ENCODE measurements at places on chromosomes 3 and 15.

GRCh38 chr3:158671821-158672214 is 630 bp downstream of the LXN start:
- no peak for DNase-seq

- DNase-seq = no peak
Observed at GRCh38 chr3:151101270-151101969, 16.0 kb downstream of the MED12L start.

- no peak for DNase-seq
Observed at GRCh38 chr3:129015388-129016105, 14.4 kb downstream of the EFCC1 start.

DNA sequence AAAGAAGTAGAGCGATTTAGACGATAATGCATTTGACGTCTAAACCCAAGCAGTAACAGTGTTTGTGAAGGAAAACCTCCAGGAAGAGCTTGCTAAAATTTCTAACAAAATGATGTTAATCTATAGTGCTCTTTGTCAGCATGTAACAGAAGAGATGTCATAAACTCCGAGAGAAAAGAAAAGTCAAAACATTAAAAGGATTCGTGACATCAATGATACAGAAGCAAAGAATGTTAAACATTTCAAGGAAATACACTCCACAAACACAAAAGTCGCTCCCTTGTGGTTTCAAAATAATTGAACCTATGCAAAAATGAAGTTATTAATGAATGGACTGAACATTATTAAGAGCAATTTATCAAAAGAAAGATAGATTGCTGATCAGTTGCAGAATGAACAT is 27.9 kb downstream of the AADAC start:
- DNase-seq = no peak

DNA sequence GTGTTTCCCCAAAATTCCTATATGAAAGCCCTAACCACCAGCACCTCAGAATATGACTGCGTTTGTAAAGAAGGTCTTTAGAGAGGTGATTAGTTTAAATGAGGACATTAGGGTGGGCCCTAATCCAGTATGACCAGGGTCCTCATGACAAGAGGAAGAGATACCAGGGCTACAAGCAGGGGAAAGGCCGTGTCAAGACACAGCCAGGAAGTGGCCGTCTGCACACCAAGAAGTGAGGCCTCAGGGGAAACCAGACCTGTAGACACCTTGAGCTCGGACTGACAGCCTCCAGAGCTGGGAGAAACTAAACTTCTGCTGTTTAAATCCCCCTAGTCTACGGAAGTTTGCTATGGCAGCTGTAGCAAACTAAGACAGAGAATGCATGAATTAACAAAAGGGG is 14.2 kb downstream of the KIF7 start:
- DNase-seq = no peak

DNA sequence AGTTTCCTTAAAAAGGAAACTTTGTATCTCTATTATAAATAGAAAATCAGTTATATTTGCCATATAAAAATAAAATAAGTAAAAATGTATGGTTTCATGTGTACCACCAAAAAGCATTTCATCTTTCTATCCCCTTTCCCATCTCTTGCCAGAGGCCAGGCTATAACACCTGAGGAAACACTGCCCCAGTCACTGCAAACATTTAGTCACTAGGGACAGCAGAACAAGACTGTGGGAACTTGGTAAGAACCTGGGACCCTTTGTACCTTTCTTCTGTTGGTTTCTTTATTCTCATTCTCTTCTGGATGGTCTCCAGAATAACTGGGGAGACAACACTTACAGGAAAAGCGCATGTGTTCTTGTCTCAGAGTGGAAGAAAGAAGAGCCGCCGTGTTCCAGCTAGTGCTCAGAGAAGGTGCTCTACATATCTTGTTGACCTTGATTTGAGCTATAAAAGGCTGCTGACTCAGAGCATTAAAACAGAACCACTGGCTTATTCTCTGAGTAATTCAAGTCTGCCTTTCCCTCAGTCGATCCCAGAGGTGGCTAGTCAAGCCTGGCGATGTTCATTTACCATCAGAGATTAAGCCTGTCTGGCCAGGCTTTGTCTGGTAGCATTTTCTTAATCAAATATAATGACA is 361.6 kb downstream of the RBMS3 start:
- no peak for DNase-seq

GRCh38 chr3:29940759-29941323 is 660.0 kb downstream of the RBMS3 start:
- no peak for DNase-seq

DNA sequence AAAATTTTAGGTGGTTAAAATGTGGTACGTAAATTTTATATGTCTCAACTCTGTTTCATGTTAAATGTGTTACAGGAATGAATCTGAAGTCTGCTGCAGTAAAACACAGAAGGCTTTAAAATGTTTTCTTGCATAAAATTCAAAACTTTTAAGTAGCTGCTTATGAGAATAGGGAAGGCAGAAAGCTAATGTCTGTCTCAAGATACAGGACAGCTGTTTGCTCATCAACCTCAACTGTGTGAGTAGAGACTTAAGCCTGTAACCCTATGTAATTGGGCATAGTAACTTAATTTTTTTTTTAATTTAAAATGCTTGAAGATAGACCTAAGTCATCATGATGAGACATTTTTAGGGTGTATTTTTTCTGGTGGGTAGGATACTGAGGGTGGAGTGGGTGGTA is 38.9 kb downstream of the ZFAND6 start:
- no peak for DNase-seq

DNA sequence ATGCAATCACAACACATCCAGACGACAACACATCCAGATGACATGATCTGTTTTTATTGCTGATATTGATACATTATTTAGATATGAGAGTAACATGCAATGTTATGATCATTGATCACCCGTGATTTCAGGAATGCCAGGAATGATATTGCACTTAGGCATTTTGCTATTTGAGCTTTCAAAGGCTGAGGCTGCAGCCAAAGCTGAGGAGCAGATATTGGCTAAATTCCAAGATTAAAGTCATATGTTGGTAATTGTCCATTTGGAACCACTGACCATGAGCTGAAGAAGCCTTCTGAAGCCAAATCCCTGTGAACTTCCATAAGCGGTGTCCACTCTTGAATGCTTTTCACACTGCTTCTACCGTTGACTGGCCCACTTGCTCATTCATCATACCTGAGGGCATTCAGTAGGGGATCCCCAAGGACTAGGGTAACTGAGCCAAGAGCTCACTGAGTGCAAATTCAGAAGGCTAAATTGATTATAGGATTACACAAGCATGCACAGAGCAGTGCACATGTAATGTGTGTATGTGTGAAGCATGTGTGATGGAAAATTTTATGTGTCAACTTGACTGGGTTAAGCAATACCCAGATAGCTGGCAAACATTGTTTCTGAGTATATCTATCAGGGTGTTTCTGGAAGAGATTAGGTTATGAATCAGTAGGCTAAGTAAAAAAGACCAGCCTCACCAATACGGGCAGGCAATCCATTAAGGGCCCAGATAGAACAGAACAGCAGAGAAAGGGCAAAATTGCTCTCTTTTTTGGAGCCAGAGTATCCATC is 92.1 kb upstream of the PLAAT1 start:
- DNase-seq = no peak

- DNase-seq = no peak
Observed at GRCh38 chr3:125062904-125063618, 7.3 kb upstream of the HEG1 start.

- DNase-seq = no peak
Observed at GRCh38 chr3:170563712-170564423, 22.0 kb downstream of the SLC7A14 start.

GRCh38 chr15:78763796-78764241 is 47.4 kb downstream of the ADAMTS7 start:
- no peak for DNase-seq

GRCh38 chr3:32456429-32457130 is 46.1 kb downstream of the CMTM6 start:
- DNase-seq = no peak

- DNase-seq = no peak
Observed at GRCh38 chr3:32147933-32148332, 41.5 kb downstream of the GPD1L start.

- DNase-seq = no peak
Observed at GRCh38 chr15:78130466-78131294, 565 bp downstream of the CIB2 start.

DNA sequence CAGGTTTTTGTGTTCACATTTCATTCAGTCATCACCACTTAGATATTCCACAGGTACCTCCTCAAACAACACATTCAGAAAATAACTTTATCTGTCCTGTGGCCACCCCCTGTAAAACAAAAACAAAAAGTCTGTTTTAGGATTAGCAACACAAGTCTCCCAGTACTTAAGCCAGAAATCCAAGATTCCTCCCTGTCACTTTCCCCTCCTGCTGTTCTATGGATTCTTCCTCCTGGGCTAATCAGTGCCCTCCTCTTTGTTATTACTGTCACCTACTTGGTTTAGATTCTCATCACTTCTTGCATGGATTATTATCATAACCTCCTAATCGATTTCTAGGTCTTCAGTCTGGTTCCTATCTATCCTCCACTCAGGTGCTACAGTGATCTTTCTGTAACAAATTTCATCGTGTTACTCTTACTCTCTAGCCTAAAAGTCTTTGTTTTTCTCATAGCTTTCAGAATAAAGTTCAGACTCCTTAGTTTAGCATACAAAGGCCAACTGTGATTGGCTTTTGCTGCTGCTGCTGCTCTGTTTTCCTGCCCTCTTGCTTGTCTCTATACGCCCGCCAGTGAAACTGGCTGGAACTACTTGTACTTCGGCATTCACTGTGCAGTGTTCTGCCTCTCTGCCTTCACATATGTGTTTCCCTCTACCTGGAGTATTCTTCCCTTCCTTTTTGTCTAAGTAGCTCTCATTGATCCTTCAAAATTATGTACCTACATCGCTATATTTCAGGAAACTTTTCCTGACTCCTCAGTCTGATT is 32.2 kb downstream of the PPP2R3A start:
- no peak for DNase-seq

GRCh38 chr3:24288496-24289236 is 206.0 kb downstream of the THRB start:
- no peak for DNase-seq

- DNase-seq = no peak
Observed at GRCh38 chr3:58102976-58103451, 94.8 kb downstream of the FLNB start.

GRCh38 chr3:195828762-195829161 is 17.0 kb upstream of the MUC4 start:
- no peak for DNase-seq

DNA sequence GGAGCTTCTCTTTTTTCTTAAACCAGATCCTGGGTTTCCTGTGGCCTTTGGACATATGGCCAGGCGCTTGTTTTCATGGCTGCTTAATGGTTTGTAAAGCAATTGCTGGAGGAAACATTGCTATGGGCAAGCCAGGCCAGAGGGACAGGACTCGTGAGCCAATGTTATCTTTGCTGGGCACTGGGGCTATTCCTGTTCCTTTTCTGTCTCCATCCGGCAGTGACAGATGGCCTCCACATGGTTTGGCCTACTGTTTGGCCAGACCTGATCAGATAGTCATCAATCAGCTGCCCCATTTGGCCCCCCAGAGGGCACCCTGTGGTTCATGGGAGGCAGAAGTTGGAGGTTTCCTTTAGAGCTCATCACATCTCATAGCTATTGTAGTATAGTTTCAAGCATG is 326.1 kb upstream of the ROPN1 start:
- DNase-seq = no peak

GRCh38 chr3:197516517-197516889 is 39.3 kb downstream of the BDH1 start:
- DNase-seq = no peak

GRCh38 chr3:32448686-32449474 is 53.8 kb downstream of the CMTM6 start:
- no peak for DNase-seq

- DNase-seq = no peak
Observed at GRCh38 chr3:34066999-34067398, 268.6 kb downstream of the PDCD6IP start.

GRCh38 chr3:31772272-31772671 is 208.8 kb downstream of the OSBPL10 start:
- DNase-seq = no peak

DNA sequence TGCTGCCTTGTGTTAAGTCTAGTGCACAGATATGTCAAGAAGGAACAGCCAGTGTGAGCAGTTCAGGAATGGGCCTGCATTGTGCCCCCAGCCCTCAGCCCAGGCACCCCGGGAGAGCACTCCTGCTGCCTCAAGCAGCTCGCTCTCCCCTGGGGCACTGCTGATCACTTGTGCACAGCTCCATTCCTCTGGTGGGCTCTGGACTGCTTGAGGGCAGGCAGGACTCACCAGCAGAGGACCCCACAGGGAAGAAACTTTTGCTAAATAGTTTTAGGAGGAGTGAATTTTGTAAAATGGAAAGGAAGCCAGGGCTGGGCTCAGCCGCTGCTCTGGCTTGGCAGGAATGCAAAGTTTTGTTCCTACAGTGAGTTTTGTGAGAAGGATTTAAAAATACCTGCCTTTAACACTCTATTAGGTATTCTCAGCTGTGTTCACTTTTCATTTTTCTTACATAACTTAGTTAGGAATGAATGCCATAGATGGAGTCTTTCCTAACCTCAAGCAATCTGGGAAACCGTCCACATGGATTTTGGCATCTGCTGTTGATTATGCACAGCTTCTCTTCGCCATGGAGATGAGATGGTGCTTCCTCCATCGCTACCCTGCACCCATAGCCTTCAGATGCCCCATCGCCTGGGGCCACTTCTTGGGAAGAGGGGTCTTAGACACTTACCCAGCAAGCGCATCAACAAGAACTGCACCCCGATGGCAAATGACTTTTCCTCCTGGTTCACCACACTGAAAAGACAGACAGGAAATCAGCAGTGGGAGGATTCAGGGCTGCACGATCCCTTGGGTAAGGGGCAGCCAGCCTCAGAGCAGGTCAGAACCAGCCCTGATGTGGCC is 42.3 kb upstream of the RAB6B start:
- DNase-seq = no peak

DNA sequence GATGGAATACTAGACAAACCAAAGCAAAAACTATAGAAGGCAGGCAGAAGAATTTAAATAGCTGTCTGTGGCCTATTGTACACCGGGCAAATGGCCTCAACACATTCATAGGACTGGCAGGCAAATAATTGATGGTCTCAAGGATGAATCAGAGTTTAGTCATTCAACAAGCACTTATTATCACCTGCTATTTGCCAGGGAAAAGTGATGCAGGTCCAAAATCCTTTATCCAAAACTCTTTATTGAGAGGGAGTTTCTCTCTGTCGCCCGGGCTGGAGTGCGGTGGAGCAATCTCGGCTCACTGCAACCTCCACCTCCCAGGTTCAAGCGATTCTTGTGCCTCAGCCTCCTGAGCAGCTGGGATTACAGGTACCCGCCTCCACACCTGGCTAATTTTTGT is 2.3 kb downstream of the EIF2AK4 start:
- no peak for DNase-seq

GRCh38 chr3:129439226-129439816 is 427 bp downstream of the MBD4 start:
- DNase-seq = no peak

Data from NCI-H2081 treated with DMSO at 0.1 percent for 48 hours (cell line).